Osteoblast (primary cell): ENCODE measurements at places on chromosomes 3 and 15. TPM values are rescaled to one million over a fixed set of nuclear protein-coding genes. Genes with fewer than 3 reads are reported as not detected.
A peak's percentile ranks its signal among the peaks of the same experiment; 100 is the strongest.

The TRH gene
- total RNA-seq: under 0.01 TPM in 2 replicates

DNA sequence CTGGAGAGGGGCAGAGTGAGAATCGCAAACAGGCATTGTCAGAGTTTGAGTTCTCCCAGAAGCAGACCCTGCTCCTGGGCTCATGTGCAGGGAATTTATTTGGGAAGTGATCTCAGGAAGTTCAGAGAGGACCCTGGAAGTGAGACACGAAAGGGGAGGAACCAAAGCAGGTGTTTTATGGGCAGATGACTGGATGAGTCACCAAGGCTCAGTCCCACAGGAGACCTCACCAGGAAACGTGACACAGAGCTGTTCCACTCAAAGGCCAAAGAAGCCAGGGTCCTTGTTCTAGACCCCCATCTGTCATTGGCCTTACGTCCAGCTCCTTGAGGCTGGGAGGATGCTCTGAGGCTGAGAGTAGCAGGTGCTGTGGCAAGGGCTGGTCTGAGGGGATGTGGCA is 43.4 kb upstream of the SEC22A start:
- no peaks in the 10 kb centered on the region for H3K4me1 ChIP-seq
- peaks cover 83% of the 10 kb centered on the region for H3K36me3 ChIP-seq

- peak overlapping the region; percentile 2 for H3K27ac ChIP-seq
- no peaks in the 10 kb centered on the region for H3K36me3 ChIP-seq
- H3K4me1 ChIP-seq: peaks cover 43% of the 10 kb centered on the region
- no peaks in the 10 kb centered on the region for H3K27me3 ChIP-seq
Measured at GRCh38 chr3:171001957-171002694, 24.4 kb downstream of the SLC2A2 start.

DNA sequence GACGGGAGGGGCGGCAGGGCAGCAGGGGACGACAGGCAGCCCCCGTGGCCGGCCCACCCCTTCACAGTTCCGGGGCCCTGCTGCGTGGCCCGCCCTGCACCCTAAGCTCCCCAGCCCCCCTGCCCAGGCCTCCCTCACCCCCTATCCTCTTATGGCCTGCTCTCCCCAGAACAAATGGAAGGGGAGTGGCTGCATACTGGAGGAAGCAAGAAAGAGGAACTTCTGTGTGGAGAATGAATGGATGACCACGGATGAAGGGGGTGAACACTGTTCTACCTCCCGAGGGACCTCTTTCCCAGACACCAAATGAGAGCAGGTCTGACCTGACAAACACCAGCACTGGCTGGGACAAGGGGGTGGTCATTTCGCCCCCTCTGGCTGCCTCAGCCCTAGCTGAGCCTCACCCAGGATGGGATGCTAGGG is 25.0 kb downstream of the SEC61A1 start:
- H3K27me3 ChIP-seq: no peaks in the 10 kb centered on the region
- peaks cover 41% of the 10 kb centered on the region for H3K4me1 ChIP-seq
- no peak for DNase-seq
- H3K27ac ChIP-seq: no peak overlapping the region
- no peak overlapping the region for H3K4me3 ChIP-seq
- H3K36me3 ChIP-seq: peaks cover 30% of the 10 kb centered on the region

The PLA2G4F gene
- not detected in 2 replicates for total RNA-seq

DNA sequence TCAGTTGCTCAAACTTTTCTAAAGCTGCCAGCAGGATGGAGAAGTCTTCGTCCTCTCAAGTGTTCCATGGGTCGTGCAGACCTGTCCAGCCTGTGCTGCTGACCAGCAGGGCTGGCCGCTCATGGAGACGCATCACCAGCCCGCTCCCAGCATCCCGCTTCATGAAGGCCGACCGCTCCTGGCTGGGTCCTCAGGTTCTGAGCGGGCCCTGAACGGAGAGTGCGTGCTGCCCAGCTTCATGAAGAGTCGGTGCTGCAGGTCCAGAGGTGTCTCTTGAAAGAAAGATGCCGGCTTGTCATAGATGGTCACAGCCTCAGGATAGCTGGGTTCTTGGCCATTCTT is 75.8 kb upstream of the KCNAB1 start:
- H3K4me1 ChIP-seq: no peaks in the 10 kb centered on the region
- no peak overlapping the region for H3K4me3 ChIP-seq
- H3K27me3 ChIP-seq: no peaks in the 10 kb centered on the region
- no peak overlapping the region for H3K27ac ChIP-seq

The GPR15 gene
- not detected in 2 replicates for total RNA-seq

The SPINT1 gene
- total RNA-seq: 0.72 and 0.88 TPM in 2 replicates

The ILDR1 gene
- not detected in 2 replicates for total RNA-seq

DNA sequence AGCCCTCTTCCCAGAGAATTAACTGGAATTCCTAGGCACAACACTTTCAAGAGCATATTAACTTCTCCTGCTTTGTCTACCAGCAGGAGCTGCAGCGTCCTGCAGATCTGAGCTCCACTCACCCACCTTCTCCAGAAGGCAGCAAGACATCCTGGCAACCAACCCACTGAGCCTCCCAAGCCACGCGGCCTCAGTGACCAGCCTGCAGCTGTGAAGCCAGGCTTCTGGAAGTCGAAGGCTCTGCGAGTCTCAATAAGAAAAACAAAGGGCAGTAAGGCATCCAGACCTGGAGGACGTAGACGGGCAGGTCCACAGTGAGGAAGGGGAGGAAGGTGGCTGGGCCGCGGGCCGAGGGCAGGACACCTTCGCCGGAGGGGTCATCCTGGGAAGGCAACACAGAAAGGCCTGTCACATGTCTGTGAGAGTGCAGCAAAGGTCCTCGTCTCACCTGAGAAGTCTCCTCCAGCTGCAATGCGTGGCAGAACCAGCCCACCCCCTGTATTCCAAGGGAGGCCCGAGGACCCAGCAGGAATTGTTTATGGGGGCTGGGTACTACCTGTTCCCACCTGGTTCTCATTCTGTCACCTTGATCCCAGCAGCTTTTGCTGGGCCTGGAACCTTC is 36.2 kb downstream of the ZXDC start:
- no peaks in the 10 kb centered on the region for H3K4me1 ChIP-seq
- no peak overlapping the region for H3K4me3 ChIP-seq
- no peak for DNase-seq
- H3K36me3 ChIP-seq: peaks cover 19% of the 10 kb centered on the region

DNA sequence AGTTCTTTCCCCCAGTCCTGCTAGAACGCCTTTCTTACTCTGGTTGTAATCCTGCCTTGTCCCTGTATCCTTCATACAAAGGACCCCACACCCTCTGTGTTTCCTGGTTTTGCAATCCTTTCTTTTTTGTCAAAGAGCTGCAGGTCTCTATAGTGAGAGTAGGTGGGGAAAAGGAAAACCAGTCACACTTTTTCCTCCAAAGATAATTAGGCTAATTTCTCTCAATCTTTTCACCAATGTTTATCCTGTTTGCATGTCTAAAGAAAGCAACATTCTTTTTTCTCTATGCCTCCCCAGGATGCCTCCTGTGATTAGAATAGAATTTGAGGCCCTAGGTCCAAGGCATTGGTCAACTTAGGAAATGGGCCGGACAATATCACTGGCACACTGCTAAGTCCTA is 25.4 kb downstream of the SEMA6D start:
- H3K4me3 ChIP-seq: no peak overlapping the region
- H3K27ac ChIP-seq: no peak overlapping the region
- H3K27me3 ChIP-seq: no peaks in the 10 kb centered on the region
- DNase-seq: no peak
- H3K36me3 ChIP-seq: no peaks in the 10 kb centered on the region
- H3K4me1 ChIP-seq: no peaks in the 10 kb centered on the region

The TMCO5A gene
- not detected in 2 replicates for total RNA-seq

GRCh38 chr15:90188914-90189748 is 12.0 kb upstream of the SEMA4B start:
- H3K27ac ChIP-seq: no peak overlapping the region
- H3K27me3 ChIP-seq: no peaks in the 10 kb centered on the region
- peak; percentile 8 for DNase-seq
- no peak overlapping the region for H3K4me3 ChIP-seq

DNA sequence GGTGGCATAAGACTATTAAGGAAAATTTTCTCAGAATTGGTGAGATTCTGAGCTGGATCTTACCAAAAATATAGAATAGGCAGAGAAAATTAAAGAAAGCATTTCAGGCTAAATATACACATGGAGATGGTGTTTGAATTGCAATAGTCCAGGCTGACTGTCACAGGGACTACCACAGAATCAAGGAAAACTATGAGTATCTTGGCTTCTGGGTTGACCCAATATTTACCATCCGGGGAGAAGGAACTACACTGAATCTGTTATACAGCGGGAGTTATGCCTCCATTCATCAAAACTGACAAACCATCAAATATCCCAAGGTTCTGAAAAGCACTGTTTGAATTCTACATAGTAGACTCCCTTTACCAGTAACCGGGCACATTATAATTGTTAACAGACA is 102.2 kb downstream of the TUSC7 start:
- H3K36me3 ChIP-seq: no peaks in the 10 kb centered on the region
- no peak overlapping the region for H3K4me3 ChIP-seq
- no peak for DNase-seq

DNA sequence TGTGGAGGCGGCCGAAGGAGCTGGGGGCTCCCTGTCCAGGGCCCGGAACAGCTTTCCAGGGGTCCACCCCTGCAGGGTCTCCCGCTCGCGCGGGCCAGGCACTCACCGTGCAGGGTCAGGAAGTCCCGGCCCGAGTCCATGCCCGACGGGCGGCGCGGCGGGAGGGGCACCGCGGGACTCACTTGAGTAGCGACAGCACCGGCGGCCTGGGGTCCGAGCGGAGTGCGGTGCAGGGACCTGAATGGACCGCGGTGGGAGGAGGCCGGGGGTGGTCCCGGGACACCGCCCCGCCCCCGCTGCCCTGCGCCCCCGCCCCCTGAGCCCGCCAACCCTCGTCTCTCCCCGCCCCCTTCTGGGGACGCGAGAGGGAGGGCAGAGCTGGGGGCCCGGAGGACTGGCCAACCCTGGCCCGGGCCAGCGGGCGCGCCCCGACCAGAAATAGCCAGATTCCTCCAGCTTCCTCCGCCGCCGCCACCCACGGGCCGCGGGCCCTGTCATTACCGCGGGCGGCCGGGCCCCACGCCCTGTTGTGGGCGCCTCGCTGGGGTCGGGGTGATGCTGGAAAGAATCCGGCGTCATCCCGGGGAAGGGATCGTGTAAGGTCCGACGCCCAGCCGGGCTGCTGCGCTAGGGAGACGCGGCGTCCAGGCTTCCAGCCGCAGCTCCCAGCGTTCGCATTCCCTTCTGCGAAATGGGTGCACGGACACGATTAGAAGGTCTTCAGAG is at the start of gene PLCD1:
TSS of gene PLCD1 (minus strand) at position 243 of the 726 bp plus-strand sequence. CDS start at position 140, 103 bp downstream.
- H3K4me3 ChIP-seq: peak within 1 kb of the TSS; percentile 82
- DNase-seq: peak; percentile 98
- H3K27ac ChIP-seq: peak within 1 kb of the TSS; percentile 72
- peaks cover 32% of the 10 kb centered on the region for H3K4me1 ChIP-seq
- no peaks in the 10 kb centered on the region for H3K36me3 ChIP-seq

The ARGFX gene
- total RNA-seq: not detected in 2 replicates

The TNNC1 gene
- total RNA-seq: 0.29 and 0.36 TPM in 2 replicates

The FAH gene
- 17.7 and 21.2 TPM in 2 replicates for total RNA-seq

- DNase-seq: peak; percentile 62
- H3K27ac ChIP-seq: peak overlapping the region; percentile 59
- peaks cover 11% of the 10 kb centered on the region for H3K36me3 ChIP-seq
- no peaks in the 10 kb centered on the region for H3K27me3 ChIP-seq
- H3K4me3 ChIP-seq: peak overlapping the region; percentile 80
- peaks cover 6% of the 10 kb centered on the region for H3K4me1 ChIP-seq
Measured at GRCh38 chr3:119469418-119470189, 841 bp downstream of the POGLUT1 start.

GRCh38 chr15:48250640-48251076 is 44.6 kb downstream of the SLC12A1 start:
- no peak overlapping the region for H3K27ac ChIP-seq
- H3K36me3 ChIP-seq: no peaks in the 10 kb centered on the region
- no peak overlapping the region for H3K4me3 ChIP-seq
- H3K4me1 ChIP-seq: no peaks in the 10 kb centered on the region
